T-cell (primary cell): ENCODE measurements at places on chromosomes 5 and 9.

GRCh38 chr9:136855461-136856078 lies 3.4 kb downstream of the MAMDC4 start:
- no peak overlapping the region for H3K27ac ChIP-seq
- no peaks in the 10 kb centered on the region for H3K27me3 ChIP-seq
- H3K4me1 ChIP-seq = no peaks in the 10 kb centered on the region
- peaks cover 3% of the 10 kb centered on the region for H3K36me3 ChIP-seq
- DNase-seq = no peak

DNA sequence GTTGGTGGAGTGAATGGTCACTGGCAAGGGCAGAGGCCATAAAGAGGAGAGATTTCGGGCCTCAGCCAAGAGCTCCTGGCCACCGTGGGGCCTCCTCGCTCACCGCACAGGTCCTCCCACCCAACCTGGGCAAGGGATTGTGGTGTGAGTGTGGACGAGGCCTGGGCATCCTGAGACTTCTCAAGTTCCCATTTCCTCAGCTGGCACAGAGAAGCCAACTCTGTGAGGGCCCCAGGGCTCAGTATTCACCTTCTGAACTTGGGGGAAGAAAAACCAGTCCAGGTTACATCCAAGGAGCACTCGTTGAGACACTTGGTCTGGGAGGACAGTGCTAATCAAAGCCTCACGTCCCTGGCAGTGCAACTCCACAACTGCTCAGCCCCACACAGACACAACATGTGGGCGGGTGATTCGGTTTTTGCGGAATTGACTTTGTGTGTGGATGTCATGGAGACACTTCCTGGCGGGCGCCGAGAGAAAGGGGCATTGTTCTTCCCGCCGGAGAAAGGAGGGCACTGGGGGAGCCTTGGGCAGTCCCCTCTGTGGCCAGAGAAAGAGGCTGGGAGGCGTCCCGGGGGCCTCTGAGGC lies 28.5 kb upstream of the NKD2 start:
- no peak for DNase-seq
- no peaks in the 10 kb centered on the region for H3K4me1 ChIP-seq
- H3K4me3 ChIP-seq = no peak overlapping the region
- H3K27me3 ChIP-seq = peaks cover 26% of the 10 kb centered on the region

- DNase-seq = no peak
- H3K27ac ChIP-seq = no peak overlapping the region
- H3K4me1 ChIP-seq = no peaks in the 10 kb centered on the region
- no peaks in the 10 kb centered on the region for H3K27me3 ChIP-seq
- no peaks in the 10 kb centered on the region for H3K36me3 ChIP-seq
- H3K4me3 ChIP-seq = no peak overlapping the region
These were observed 152.5 kb downstream of the APBA1 start for GRCh38 chr9:69519470-69520240.

DNA sequence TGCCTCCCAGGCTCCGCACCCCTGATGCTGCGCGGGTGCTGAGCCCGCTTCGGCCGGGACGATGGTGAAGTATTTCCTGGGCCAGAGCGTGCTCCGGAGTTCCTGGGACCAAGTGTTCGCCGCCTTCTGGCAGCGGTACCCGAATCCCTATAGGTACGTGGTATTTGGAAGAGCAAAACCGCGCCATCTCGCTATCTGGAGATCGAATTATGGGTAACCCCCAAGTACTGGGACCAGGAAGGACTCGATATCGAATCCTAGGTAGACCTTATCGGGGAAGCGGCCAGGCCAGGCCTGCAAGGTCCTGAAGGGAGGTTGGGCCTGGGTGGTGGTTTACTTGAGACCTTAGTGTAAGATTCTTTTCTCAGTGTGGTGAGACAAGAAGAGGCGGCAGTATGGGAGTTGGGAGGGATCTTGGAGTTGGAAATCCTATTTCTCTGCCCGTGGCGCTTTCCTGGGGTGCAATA lies 359 bp downstream of the PRELID1 start:
- no peak for DNase-seq
- peak overlapping the region; percentile 34 for H3K27ac ChIP-seq
- H3K36me3 ChIP-seq = no peaks in the 10 kb centered on the region
- peaks cover 19% of the 10 kb centered on the region for H3K4me1 ChIP-seq

DNA sequence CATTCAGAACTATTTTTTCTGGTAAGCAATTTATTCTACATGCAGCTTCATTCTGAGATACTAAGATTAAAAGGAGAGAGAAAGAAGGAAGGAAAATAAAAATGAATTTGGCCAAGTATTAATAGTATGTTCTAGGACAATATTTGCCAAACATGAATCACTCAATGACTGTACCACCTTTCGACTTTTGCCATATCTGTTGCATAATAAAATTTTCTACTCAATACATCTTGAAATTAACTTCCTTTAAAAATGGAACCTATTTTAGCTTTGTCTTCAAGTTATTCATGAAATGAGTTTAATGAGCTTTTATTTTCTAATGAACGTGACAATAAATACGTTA lies 111.8 kb downstream of the MARCHF3 start:
- H3K27ac ChIP-seq = no peak overlapping the region
- no peaks in the 10 kb centered on the region for H3K27me3 ChIP-seq
- no peak for DNase-seq
- no peaks in the 10 kb centered on the region for H3K4me1 ChIP-seq
- H3K4me3 ChIP-seq = no peak overlapping the region
